ENCODE measurements at places on chromosomes 2 and 18.

GRCh38 chr2:80624062-80624461, 319.5 kb upstream of the LRRTM1 start:
- no peak for DNase-seq

DNA sequence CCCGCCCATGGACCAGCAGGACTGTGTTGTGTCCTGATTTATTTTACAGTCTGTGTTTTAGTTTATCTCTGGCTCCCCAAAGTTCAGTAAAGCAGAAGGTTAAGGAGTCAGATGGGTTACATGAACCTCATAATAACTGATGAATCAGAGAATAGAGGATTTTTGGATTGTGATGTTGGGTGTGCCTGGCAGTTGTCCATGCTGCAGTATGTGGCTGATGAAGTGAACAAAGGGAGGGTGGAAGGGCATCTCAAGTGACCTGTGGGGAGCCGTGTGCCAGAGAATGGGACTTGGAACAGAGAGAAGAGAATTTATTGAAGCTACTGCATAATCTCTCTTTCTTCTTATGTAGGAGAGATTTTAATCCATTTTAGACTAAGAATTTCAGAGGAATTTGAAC, 145.5 kb downstream of the MAP4K4 start:
- no peak for DNase-seq

GRCh38 chr2:43405829-43406228, 179.4 kb upstream of the ZFP36L2 start:
- DNase-seq: no peak

- DNase-seq: no peak
Measured at GRCh38 chr2:54967269-54967668, 83.0 kb downstream of the RTN4 start.

- no peak for DNase-seq
Measured at GRCh38 chr2:15940661-15941480, 521 bp downstream of the MYCN start.

- peak; percentile 13 for DNase-seq
Measured at GRCh38 chr18:51135364-51135763, 62.1 kb downstream of the MEX3C start.
